ENCODE measurements at places on chromosomes 11 and 22. TPM values are rescaled to one million over a fixed set of nuclear protein-coding genes. Genes with fewer than 3 reads are reported as not detected.

UPB1 gene
- total RNA-seq: not detected

OR5D14 gene
- total RNA-seq: not detected

CCDC73 gene
- total RNA-seq: under 0.01 TPM

CABP4 gene
- not detected for total RNA-seq

Data from bronchial smooth muscle cell (primary cell).